ENCODE measurements at places on chromosomes 16 and 17.

- no peak for DNase-seq
These were observed 10.1 kb downstream of the GNPTG start for GRCh38 chr16:1361685-1362360.

DNA sequence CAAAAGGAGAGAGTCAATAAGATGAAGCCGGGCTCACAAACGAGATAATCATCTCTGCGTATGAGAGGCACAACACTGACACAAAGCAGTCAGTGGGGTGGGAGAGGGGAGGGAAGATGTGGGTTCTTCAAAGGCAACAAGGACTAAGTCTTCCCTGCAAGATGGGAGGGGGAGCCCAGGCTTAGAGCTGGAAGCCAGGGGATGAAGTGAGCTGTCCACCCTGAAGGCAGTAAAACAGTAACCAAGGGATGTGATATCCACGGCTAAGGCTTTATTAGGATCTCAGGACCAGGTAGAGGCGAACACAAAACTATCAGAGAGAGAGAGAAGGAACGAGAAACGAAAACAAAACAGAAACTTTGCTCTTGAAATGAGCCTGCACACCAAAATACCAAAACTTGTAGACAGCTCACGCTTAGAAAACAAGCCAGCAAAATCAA, 115.9 kb downstream of the DYNLRB2 start:
- no peak for DNase-seq

GRCh38 chr17:16456742-16457316, 35.2 kb downstream of the LRRC75A start:
- DNase-seq: peak; percentile 23

- no peak for DNase-seq
These were observed 7.8 kb downstream of the RARA start for GRCh38 chr17:40316571-40317344.

GRCh38 chr16:85127379-85127723, 15.1 kb upstream of the CIBAR2 start:
- DNase-seq: no peak

- no peak for DNase-seq
These were observed 20.4 kb downstream of the RBFOX3 start for GRCh38 chr17:79590523-79590860.

DNA sequence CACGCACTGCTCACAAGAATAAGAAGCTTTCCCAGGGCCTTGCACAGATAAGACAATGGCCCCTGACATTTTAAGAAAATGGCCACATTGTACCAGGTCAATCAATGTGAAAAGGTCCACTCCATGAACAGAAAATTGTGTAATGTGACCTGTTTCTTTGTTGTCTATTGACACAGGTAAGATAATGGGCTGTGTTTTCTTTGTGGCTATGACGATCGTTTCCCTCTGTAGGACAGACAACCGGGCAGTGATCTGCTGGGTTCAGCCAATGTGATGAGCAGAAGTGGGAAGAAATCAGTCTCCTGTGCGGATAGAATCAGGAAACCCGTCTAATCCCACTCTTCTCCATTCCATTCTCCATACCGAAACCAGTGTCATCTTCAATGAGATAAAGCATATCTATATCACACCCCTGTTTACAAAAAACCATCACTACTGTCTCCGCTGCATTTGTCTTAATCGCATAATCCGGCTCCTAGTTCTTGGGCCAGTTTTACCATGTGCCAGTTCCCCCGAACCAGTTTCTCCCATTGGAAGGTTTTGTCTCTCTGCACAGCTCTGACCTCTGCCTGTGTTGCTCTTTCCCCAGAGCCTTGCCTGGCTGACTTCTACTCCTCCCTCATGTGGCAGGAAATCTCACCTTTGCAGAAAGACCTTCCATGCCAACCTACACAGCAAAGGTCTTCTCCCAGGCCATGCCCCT, 66.9 kb upstream of the ATF7IP2 start:
- no peak for DNase-seq

DNA sequence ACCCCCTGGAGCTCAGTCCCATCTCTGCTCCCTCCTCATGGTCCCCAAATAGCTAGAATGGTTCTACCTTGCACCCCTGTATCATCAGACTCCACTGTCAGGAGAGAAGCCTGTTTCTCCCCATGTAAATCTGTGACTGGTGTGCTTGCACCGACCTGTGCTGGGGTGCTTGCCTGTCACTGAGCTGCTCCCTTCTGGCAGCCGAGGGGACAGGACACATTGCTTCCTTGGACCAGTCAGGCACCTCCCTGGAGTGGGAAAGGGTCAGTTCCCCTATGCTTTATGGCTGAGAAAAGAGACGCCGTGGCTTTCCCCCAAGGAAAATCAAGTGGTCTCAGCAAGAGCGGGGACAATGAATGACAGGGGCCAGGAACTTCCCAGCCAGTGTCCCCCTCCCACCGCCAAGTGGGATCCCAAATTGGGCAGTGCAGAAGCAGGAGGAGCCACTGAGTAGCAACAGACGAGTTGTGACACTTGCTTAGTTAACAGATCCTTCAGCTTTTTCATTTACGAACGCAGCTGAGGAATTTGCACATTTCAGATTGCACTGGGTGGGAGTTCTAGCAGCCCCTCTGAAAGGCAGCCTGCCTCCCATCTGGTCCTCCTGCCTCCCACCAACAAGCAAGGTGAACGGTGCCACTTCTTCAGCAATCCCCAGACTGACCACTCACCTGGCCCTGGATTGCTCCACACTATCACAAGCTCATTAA, 156.4 kb downstream of the KATNIP start:
- no peak for DNase-seq

DNA sequence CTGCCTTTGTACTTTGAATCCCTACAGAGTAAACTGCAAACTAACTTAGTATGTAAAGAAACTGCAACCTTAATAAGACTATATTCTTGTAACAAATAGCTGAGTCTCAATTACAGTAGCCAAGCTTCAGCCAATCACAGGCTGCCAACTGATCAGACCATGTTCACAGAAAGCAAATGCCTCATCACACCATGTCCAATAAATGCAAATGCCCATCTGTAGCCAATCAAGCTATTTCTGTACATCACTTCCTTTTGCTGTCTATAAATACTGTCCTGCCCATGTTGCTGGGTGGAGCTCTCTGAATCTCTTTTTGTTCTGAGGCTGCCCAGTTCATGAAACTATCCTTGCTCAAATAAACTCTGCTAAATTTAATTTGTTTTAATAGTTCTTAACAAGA, 531.7 kb upstream of the TOM1L1 start:
- DNase-seq: no peak
